ENCODE measurements at places on chromosomes 6 and 20. TPM values are rescaled to one million over a fixed set of nuclear protein-coding genes. Genes with fewer than 3 reads are reported as not detected.
A peak's percentile ranks its signal among the peaks of the same experiment; 100 is the strongest.

Gene MCHR2
- 12.8 TPM for total RNA-seq

GRCh38 chr6:149951096-149951495 is 9.3 kb downstream of the ULBP2 start:
- DNase-seq: no peak

Gene TRIM15
- total RNA-seq: 0.48 TPM

- no peak for DNase-seq
Observed at GRCh38 chr6:112626468-112627082, 279.4 kb downstream of the RFPL4B start.

GRCh38 chr6:71482742-71483141 is 194.1 kb downstream of the OGFRL1 start:
- DNase-seq: no peak

- peak; percentile 86 for DNase-seq
Observed at GRCh38 chr6:150696190-150696589, 96.5 kb downstream of the PLEKHG1 start.

Gene PPDPF
- 54.2 TPM for total RNA-seq

- no peak for DNase-seq
Observed at GRCh38 chr6:159633196-159633595, 59.8 kb downstream of the SOD2 start.

Gene SOX18
- 8.7 TPM for total RNA-seq

DNA sequence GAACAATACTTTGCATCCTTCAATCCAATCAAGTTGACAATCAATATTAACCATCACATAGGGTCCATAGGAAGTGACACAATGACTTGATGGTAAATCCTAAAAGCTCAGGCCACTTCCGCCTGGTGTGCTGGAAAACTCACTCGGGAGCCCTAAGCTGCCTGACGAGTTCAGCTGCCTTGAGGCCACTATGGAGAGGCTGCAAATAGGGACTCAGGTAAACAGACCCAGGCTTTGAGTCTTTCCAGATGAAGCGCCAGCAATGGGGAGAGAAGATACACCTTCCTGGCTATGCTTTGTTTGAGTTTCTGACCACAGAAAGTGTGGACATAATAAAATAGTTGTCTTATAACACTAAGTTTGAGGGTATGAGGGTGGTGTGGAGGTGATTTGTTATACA is 112.6 kb downstream of the GPR63 start:
- no peak for DNase-seq

GRCh38 chr6:48069280-48069679 is 41.7 kb downstream of the PTCHD4 start:
- DNase-seq: peak; percentile 19

Gene SLC26A8
- total RNA-seq: 3.1 TPM

DNA sequence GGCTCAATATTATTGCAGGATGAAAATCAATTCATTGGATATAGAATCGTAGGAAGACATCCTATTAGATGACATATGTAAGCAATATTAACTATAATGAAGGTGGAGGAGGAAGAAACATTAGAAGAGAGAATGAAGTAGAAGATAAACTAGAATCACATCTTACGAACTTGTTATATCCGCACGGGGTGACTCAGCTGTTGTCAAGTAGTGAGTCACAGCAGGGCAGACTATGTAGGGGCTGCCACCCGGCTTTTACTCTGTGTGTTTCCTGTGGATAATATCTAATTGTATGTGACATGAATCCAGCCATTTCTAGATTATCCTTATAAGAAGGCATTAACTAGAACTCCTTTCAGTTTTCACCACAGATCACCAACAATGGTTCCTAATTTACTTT is 520.2 kb downstream of the DOK5 start:
- DNase-seq: no peak

Gene MROH8
- total RNA-seq: 2.4 TPM

DNA sequence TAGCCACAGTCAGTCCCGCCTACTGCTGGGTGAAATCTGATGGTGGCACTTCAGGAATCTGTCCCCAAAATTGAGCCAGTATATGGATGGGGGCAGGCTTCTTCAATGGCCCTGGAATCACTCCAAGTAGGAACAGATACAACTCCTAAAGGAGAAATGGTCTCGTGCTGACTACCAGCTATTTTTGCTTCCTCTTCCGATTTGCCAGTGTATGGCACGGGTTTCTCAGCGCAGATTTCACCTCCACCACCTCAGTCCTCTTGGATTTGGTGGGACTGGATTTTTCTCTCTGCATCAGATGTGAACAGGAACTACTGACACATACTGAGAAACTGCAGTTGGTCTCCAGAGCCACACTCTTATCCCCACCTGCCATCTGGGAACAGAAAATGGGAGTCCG is 27.2 kb downstream of the PNPLA1 start:
- DNase-seq: no peak

DNA sequence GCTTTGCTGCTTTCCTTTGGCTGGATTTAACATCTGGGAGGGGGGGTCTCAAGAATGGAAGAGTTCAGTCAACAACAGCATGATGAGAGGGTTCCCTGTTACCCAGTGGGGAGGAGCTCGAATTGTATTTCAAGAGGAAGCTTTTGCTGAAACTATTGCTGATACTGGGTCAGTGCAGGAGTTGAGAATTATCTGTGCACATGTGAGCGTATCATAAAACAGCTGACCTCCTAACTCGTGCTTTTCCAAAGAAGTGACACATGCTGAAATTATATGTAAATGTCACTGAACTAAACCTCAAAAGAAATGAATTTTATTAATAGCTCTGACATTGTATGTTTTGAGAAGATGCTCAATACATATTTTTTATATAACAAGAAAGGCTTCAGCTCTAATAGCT is 96.3 kb downstream of the PHF3 start:
- no peak for DNase-seq

GRCh38 chr6:167667204-167668018 is 159.3 kb upstream of the AFDN start:
- no peak for DNase-seq

GRCh38 chr6:108174371-108175175 is 8.8 kb downstream of the NR2E1 start:
- peak; percentile 32 for DNase-seq

Gene LY6G6F
- total RNA-seq: not detected

DNA sequence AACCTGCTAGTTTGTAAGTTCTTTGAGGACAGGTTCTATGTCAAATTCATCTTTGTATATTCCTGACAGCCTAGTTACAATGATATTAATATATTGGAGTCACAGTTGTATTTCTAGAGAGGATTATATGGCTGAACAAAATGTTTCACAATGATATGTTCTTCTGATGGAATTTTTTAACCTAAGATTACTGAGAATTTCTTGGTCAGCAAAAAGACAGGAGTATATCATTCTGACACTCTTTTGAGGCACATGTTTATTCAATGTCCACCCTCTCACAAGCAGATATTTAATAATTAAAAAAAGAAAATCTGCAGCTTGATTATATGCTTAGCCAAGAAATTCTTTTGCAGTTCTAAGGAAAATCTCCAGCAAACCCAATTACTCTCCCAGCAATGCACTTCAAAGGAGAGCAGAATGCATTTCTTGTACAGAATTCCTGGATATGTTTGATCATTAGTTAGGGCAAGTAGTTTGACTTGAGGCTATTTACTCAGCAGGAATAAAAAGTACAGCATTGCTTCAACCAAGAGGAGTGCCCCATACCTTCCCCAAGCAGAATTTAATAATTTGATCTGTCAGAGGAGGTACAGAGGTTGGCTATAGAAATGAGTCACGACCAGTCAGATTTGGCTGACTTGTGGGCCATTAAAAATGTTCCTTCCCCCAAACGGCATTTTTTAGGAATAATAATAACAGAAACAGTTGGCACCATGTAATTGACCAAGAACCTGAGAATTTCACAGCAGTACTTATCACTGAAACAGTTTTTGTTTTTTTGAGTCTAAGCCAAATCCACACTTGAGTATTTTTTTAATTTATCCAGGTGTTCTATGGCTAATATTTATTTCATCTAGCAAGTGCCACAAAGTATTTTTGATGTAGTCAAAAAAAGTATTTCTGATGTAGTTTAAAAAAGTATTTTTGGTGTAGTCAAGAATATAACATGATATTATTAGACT is 508.1 kb upstream of the FLRT3 start:
- DNase-seq: no peak

DNA sequence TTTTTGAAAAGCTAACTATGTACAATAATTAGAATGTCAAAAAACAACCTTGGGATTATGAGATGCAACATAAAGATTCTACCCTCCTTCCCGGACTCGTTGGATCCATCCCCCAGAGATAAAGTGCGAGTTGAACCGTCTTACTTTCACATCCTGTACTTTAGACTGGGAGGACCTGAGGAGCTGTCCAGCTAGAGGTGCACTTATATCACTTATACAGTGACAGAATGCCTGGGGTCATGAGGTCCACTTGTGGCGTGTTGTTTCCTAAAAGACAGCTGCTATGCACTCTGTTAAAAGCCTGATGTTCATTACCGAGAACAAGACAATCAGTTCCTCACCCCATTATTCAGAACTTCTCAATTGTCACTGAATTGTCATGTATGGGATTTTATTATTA is 2.1 kb downstream of the CDS2 start:
- no peak for DNase-seq

DNA sequence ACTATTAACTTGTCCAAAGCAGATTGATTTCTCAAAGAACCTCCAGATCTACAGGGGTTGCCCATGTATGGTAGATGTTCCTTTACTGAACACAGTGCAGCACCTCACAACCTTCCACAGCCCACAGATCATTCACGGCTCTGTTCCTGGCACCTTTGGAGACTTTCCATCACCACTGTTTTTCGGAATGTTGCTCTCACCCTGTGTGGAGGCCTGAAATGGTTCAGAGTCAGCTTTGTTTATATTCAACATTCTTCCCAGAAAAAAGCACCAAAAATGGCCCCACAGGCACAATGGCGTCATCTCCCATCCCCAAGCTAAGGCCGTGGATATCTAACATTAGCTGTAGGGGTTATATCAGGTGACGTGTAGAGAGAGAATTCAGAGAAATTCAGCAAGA is 74.7 kb downstream of the DHX35 start:
- DNase-seq: no peak

- DNase-seq: no peak
Observed at GRCh38 chr6:81002126-81002525, 750.4 kb downstream of the TENT5A start.

Gene SIGLEC1
- total RNA-seq: 5.8 TPM

Gene PTGIS
- total RNA-seq: 45.3 TPM

GRCh38 chr20:33664762-33665144 is 2.0 kb upstream of the ACTL10 start:
- DNase-seq: no peak

DNA sequence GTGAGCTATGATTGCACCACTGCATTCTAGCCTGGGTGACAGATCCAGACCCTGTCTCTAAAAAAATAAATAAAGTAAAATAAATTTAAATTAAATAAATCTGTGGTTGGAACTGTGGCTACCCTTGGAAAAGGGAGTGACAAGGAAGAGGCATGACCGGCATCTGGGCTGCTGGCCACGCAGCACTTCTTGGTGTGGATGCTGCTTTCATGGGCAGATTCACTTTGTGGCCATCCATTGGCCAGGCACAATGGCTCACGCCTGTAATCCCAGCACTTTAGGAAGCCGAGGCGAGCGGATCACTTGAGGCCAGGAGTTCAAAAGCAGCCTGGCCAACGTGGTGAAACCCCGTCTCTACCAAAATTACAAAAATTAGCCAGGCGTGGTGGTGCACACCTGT is 16.1 kb downstream of the EBF4 start:
- DNase-seq: no peak

DNA sequence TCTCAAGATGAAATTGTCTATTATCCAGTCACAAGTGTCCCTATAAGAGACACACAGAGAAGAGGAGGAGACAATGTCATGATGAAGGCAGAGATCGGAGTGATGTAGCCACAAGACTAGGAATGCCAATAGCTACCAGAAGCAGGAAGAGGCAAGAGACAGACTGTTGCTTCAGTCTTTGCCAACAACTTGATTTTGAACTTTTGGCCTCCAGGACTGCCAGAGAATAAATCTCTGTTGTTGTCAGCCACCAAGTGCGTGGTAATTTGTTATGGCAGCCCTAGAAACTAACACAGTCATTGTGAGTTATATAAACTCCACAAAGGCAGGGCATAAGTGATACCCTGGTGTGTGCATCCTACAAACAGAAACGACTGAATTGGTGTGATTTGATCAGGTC is 517.0 kb downstream of the BTBD3 start:
- DNase-seq: peak; percentile 36

GRCh38 chr6:164401871-164402270 is 907.5 kb downstream of the C6orf118 start:
- no peak for DNase-seq

GRCh38 chr6:6883011-6883410 is 224.8 kb upstream of the RREB1 start:
- no peak for DNase-seq

DNA sequence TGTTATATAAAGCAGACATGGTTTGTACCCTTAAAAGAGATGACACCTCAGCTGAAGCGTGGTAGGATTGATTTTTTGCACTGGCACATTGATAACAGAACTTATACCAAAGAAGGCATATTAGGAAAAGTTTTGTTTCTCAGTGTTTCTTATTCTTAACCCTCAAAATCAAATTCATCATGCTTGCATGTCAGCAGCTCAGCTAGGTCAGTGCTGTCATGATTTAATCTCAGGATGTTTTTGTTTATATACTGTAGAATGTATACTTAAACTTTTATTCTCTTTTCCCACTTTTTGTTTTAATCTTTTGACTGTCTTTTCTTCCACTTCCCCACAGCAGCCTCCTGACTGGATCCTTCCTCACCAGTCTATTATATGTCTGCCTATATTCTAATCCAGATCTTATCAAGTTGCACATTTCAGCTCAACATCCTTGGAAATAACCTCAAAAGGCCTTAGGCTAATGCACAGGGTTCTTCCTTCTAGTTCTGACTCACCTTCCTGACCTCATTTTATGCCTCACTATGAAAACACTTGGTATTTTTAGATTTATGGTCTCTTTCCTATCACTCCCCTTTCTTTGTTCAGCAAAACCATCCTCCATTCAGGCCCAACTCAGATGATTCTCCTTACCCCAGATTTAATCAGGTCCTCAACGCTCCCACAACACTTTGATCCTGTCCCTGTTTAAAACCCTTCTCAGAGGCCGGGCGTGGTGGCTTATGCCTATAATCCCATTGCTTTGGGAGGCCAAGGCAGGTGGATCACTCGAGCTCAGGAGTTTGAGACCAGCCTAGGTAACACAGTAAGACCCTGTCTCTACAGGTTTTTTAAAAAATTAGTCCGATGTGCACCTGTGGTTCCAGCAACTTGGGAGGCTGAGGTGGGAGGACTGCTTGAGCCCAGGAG is 7.2 kb downstream of the HEBP2 start:
- no peak for DNase-seq

- no peak for DNase-seq
Observed at GRCh38 chr6:12339808-12340487, 49.8 kb downstream of the EDN1 start.

DNA sequence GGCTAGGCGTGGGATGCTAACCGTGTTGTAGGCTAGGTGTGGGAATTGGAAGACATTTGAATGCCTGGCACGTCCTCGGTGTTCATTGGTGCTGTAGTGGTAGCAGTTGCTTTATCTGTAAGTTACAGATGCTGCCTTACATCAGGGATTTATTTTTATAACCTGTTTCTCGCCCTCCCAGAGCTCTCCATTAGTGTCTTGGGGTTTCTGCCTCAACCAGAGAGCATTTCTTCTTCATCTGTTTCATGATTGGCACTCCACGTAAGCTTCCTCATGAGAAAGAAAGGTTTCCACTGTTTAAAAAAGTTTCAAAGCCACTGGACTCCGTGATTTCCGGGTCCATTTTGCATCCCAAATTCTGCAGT is 9.0 kb downstream of the IGF2R start:
- DNase-seq: no peak

Gene SLC22A23
- total RNA-seq: 18.5 TPM

Data from umbilical cord (tissue), 2 donors.